Substantia nigra (tissue), 51 donors: ENCODE measurements at places on chromosomes 13 and 19.

DNA sequence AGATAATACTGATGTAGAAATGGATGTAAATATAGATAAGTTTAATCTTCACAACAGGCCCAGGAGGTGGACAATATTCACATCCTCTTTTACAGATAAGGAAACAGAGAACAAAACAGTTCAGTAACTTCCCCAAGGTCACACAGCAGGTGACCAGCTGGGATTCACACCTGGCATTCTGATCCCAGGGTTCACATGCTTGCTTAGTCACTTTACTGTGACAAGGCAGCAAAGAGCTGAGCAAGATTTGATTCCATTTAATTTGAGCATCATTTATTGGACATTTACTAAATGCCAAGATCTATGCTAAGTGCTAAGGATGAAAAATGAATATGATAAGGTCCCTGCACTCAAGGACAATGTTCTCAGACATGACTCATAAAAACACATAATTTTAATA, 94.1 kb upstream of the STARD13 start:
- no peak for DNase-seq

DNA sequence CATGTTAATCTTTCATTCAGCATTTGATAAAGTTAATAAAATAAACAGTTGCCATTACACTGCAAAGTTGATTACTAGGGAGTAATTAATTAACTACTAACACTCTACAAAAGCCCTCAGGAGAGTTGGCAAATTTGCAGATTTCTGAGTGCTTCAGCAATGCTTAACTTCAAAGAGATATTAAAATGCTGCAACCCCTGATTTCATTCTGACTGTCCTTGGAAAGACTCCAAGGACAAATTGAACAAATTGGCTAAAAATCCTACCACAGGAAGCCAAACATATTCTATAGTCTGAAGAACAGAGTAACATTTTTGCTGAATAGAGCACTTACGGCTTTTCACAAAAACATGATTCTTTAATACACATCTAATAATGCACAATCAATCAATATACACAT, 1543.0 kb downstream of the SLITRK5 start:
- DNase-seq = no peak

DNA sequence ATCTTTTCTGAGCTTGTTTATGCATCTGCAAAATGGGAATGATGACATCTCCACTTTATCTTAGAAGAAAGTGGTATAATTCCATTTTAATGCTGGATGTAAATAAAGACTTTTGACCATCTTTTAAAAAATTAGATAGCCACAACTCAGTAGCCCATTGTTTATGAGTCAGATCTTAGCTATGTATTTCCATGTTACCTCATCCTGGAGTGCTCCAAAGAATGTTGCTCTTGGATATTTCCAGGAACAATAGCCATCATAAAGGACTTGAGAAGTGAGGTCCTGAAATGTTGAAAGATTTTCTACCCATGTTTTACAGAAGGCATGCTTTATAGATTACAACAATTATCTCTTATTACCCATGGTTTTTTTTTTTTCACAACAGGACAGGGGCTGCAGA, 229.3 kb upstream of the EDNRB start:
- DNase-seq = no peak

- no peak for DNase-seq
Measured at GRCh38 chr13:26112843-26113242, 61.0 kb upstream of the SHISA2 start.

DNA sequence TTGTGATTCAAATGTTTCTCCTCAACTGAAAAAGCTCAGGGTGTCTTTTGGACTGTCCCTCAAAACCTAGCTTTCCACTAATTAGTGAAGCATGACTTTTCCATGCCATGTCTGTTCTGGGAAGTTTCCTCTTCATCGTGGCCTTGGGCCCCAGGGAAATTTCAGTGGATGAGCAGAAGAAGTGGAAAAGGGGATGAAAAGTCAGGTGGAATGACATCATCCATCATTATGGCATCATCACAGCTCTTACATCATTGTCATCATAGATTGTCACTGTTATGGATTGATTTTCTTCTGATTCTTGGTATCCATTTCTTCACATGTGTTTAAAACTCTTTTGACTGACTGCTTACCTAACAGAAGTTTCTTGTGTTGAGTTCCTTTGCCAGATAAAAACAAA, 26.2 kb upstream of the MRI1 start:
- no peak for DNase-seq

- no peak for DNase-seq
Measured at GRCh38 chr13:101845245-101846020, 393.0 kb downstream of the ITGBL1 start.

DNA sequence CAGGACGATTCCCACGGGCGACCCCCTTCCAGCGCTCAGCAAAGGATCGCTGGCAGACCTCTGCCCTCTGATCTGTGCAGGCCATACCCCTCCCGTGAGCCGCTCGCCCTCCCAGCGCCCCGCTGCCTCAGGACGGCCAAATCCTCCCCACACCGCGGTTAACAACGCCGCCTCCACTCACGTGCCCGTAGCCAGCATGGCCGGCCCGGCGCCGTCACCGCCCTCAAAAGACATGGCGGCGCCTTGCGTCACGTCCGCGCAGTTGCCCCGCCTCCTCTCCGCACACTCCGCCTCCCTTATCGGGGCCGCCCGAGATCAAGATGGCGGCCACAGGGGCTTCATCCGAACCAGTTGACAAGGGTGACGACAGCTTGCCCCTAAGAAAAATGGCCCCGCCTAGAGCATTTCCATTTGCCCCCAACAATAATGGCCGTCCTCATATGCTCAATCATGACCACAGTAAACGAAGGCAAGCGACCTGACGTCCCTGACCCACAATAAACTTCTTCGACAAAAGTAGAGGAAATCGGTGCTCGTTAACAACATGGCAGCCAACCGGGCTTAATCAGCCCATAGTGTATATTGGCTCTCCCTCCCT, 634 bp downstream of the AKT1S1 start:
- peak; percentile 97 for DNase-seq

- no peak for DNase-seq
Measured at GRCh38 chr13:40161351-40161810, 505.1 kb downstream of the FOXO1 start.

- DNase-seq = no peak
Measured at GRCh38 chr19:44609219-44609618, 4.1 kb upstream of the IGSF23 start.

GRCh38 chr19:1173159-1173844, 766 bp downstream of the SBNO2 start:
- DNase-seq = no peak

DNA sequence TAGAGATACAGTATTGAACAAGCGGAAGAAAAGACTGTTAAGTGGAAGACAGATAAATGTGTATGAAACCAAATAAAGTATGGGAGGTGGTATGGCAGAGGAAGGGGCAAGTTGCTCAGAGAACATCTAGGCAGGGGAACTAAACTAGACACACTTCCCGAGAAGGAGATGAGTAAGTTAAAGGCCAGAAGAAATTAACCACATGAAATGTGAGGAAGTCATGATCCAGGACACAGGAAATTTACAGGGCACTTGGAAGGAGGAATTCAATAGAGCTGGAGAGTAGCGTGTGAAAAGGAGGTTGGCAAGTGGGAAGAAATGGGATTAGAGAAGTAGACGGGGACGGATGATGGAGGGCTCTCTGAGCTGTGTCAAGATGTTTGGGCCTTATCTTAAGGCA, 208.8 kb downstream of the COG6 start:
- DNase-seq = no peak

DNA sequence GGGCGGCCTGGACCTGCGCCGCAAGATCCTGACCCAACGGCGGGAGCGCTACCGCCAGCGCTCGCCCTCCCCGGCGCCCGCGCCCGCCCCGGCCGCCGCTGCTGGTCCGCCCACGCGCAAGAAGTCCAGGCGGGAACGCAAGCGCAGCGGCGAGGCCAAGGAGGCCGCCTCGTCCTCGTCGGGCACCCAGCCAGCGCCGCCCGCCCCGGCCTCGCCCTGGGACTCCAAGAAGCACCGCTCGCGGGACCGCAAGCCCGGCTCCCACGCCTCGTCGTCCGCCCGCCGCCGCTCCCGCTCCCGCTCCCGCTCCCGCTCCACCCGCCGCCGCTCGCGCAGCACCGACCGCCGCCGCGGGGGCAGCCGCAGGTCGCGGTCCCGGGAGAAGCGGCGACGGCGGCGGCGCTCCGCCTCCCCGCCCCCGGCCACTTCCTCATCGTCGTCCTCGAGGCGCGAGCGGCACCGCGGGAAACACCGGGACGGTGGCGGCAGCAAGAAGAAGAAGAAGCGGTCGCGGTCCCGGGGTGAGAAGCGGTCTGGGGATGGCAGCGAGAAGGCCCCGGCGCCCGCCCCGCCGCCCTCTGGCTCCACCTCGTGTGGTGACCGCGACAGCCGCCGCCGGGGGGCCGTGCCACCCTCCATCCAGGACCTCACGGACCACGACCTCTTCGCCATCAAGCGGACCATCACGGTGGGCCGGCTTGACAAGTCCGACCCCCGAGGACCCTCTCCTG, 10.0 kb downstream of the SCAF1 start:
- DNase-seq = no peak

DNA sequence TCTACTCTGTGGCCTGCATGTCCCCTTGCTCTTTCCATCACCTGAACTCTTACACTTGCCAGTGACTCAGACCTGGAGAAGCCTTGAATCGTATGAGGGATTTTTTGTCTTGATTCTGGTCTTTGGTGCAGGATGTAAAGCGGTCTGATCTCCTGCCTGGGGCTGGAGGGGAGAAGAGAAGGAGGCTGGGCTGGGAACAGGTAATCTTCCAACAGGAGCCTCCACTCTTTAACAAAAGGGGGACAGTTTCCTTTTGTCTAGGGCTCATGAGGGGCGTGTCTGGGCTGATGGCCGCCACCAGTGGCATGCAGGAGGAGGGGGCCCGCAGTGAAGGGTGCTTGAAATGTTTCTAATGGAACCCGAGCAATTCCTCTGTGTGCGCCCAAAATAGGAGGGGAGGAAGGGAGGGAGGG, 24.7 kb downstream of the NFIX start:
- DNase-seq = no peak

DNA sequence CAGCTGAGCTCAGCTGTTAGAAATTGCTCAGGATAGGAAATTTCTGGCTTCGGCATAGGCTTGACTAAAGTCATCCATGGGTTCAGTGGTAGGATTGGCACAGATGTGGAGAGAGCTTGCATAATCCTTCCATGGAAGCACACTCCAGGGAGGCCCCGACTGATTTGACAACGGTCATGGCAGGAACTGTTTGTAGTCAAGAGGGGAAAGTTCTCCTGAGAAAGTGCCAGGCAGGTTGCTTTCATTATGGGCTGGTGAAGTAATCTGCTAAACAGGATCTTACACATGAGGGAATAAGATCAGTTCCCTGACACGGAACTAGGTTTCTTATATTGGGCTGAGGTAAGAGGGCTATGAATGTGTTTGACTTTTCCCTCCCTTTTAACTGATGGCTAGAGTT, 120.1 kb downstream of the RGCC start:
- no peak for DNase-seq

DNA sequence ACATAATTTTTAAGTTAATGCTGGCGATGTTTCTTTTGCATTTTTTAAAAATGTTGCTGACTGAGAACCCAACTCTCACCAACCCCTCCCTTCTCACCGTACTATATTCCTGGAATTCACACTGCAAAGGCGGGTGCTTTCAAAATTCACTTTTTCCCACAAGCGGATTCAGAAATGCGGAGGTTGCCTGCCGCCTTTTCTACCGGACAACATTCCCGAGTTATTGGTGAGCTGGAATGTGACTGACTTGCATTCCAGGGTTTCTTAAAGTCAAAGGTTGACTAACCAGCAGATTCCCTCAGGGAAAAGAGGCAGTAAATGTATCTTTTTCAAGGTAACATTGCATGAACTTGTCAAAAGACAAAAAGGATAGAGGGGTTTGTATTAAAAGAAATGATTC, 113.3 kb downstream of the RAB20 start:
- no peak for DNase-seq

DNA sequence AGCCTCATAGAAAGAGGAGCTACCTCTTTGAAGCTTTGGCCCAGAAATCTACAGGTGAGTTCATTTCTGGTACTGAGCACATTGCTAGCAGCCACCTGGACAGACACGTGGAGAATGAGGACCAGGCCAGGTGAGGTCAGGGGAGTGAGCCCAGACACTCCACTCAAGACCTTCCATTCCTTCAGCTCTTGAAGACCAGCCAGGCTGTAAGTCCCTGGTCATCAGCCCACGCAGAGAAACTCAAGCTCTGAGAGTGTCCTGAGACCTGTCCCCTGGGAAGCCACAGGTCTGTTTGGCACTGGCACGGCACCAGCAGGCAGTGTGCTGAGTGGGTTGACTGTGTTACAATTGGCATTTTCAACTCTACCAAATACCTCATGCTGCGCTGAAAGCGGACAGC, 27.4 kb downstream of the C13orf42 start:
- no peak for DNase-seq

DNA sequence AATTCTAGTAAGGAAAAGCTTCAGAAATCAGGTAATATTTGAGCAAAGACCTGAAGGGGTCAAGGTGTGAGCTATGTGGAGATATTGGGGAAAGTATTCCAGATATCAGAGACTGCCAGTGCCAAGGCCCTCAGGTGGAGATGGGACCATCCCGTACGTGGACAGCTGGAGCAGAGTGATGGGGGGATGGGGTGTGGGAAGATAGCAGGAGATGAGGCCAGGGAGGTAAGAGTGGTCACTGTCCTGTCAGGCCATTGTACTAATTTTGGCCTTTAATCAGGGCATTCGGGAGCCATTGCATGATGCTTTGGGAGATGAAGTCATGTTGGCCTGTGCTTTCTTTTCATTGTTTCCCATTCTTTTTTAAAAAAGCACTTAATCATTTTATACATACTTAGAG, 13.1 kb upstream of the GPR18 start:
- no peak for DNase-seq

DNA sequence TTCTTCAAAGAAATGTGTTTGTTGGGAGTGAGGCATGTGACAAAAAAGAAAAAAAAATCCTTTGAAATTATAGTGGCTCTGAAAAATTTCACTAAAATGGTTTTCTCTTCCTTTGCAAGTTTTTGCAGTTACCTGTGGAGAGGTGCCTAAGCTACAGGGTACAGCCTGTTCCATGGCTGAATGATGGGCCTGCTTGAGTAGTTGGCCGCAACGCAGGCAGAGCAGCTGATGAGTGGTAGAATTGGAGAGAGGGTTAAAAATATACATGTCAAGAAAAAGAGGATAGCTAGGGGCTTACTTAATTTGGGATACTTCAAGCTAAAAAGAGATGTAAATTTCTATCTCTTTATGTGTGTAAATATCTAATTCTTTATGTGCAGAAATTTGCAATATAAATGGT, 629.1 kb upstream of the SLC10A2 start:
- no peak for DNase-seq

GRCh38 chr19:41879670-41880328, 2.7 kb downstream of the CD79A start:
- DNase-seq = no peak

GRCh38 chr13:22482496-22483000, 698.2 kb upstream of the SGCG start:
- no peak for DNase-seq

- DNase-seq = no peak
Measured at GRCh38 chr19:573519-573825, 1.1 kb downstream of the BSG start.

DNA sequence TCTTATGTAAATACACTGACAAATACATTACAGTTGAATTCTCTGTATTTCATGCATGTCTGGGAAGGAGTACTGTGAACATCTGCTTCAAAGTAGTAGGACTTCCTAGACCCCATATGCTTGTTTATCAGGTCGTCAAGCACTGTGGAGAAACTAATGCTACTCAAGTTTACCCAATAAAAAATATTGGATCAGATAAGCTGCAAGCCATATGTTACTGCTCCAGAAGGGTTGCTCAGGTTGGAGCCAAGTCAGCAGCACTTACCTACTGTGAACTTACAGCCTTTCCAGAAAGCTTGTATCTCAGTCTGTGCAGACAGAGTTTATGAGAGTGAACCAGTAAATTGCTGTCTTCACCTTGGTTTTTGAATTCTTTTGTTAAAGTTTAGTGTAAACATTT, 36.2 kb downstream of the SLAIN1 start:
- no peak for DNase-seq
